ENCODE measurements at places on chromosomes 7 and 10. TPM values are rescaled to one million over a fixed set of nuclear protein-coding genes. Genes with fewer than 3 reads are reported as not detected.

DNA sequence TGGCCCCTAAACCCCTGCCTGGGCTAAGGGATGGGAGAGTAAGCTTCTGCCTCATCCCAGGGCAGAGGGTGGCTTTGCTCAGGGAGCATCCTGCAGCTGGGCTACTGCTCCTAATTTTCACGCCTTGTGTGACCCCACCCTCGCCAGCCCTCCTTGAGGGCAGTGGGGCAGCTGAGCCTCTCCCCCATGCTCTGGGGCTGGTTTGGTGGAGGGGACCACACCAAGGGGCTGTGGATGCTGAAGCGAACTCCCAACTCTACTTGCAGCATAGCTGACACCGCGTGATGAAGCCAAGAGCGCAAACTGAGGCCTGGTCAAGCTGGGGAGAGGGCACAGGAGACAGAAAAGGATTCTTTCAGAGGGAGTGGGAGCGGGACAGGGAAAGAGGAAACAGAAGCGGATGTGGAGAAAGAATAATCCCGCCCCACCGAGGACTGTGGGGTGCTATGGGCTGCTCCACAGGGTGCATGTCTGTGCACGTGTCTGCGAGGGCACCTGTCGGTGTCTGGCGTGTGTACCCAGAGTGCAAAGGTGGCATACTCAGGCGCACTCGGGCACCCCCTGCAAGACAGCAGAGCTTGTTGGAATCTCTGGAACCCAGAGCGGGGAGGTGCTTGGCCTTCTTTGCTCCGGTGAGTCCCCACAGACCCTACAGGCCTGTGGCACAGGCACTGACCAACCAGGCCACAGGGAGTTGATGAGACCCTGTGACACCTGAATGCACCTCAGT, 19.4 kb upstream of the RASGEF1A start:
- DNase-seq = no peak

GRCh38 chr10:62259998-62260397, 8.6 kb downstream of the RTKN2 start:
- no peak for DNase-seq

DNA sequence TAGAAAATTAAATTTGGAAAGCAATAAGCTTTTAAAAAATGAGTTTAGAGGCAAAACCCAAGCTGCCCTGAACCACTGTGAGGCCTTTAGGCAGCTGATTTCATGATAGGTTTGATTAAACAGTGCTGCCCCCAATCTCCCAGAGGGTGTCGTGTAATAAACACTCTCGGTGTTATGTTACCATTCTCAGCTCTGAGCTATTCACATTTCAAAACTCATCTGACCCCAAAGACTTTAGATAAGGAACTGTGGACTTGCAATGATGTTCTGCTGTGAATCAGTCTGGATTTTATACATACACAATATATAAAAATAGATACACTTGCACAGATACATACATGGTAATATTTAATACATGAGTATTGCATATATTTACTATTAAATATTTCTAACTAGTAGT, 120.4 kb downstream of the MALRD1 start:
- no peak for DNase-seq

DNA sequence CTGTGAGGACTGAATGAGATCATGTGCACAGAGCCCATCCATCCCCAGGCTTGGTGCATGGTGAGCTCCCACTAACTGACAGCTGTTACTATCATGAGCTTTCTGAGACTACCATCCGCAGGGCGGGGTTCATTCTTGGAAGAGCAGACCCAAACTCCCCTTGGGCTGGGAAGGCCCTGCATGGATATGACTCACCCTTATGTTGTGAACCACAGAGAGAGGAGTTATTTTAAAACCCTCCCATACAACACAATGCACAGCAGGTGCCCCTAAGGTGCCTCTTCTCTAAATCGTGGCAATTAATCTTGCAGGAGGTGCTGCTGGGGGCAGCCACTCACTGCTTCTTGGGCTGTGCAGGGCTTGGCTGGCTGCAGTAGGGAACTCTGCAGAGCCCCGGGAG, 219.1 kb downstream of the GFRA1 start:
- no peak for DNase-seq

SPDYE16 gene
- 0.28 TPM for total RNA-seq

WDFY4 gene
- total RNA-seq = 14.9 TPM

DNA sequence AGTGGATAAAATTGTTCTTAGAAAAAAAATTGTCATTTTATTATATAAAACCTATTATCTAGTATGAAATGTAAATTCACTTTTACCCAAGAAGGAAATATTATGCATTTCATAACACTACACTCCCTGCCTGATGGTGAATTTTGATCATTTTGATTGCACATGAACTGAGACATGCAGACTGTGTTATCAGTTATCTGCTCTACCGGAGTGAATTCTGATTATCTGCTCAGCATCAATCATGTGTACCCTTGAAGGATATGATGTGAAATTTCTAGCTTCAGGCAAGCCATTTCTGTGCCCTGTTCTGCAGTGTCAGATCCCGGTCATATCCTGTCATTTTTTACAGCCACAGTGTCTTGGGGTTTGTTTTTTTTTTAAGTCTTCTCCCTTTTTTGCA, 85.0 kb upstream of the FGL2 start:
- no peak for DNase-seq

GRCh38 chr10:72379062-72379461, 24.3 kb upstream of the DNAJB12 start:
- DNase-seq = no peak

PPP1R17 gene
- not detected for total RNA-seq

DNA sequence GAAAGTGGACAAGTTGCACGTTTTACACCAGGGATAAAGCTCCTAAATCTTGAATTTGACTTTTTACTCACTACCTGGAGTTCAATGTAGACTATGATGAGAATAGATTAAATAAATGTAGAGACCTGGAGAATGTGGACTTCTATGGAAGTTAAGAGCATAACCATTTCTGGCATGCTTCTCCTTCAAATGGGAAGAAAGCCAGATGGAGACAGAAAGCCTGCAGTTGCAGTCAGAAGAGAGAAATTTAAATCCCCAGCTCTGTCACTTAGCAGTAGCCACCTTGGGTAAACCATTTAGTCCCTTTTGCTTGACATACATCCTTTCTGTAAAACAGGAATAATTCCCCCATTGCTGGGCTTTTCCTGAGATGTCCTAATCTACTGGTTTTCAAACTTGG, 355.3 kb upstream of the AUTS2 start:
- no peak for DNase-seq
